ENCODE measurements at places on chromosomes 12 and 14.

DNA sequence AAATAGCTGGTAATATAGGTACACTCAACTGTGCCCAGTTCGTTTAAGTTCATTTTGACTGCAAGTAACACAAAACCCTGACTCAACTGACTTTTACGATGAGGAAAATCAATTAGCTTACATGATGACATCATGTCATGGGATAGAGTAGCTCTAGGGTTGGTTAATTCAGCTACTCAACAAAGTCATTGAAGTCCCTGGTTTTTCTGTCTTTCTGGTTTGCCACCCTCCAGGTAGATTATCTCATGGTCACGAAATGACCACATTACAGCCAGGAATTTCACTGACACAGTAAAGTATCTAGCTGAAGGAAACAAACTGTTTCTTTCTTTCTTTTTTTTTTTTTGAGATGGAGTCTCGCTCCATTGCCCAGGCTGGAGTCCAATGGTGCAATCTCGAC, 68.5 kb upstream of the FUT8 start:
- no peak for DNase-seq

DNA sequence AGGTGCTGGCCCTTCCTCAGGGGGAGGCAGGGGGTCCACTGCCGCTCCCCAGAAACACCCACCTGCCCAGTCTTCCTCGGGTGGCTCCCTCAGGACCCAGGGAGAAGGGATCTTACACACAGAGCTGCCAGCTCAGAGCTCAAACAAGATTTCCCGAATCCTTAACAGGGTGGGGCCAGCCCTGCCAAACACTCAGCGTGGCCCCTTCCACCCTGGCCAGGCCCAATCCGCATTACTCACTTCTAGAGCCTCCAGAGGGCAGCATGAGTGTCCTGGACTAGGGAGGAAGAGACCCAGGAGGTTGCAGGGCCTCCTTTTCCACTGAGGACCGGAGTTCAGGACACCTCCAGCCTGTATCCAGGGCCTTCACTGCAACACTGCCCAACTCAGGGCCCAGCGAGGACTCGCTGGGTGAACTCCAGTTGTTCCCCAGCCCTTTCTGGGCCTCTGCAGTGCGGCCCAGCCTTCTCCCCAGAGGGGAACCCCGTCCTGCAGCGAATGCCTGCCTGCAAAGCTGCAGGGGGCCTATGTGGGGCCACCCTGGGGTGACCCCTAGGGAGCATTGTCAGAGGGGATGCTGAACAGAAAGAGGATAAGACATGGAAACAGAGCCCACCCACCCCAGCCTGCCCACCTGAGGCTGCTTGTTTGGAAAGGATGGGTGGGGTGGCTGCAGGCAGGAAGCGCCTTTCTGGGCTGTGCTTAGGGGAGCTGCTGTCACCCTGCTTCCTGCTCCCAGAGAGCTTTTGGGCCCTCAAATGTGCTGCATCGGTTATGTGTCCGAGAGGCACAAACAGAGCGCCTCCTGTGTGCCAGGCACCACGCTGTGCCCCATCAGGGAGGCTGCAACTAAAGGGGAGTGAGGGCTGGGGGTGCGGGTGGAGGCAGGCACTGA, 43.8 kb downstream of the CCNK start:
- DNase-seq = peak; percentile 55

DNA sequence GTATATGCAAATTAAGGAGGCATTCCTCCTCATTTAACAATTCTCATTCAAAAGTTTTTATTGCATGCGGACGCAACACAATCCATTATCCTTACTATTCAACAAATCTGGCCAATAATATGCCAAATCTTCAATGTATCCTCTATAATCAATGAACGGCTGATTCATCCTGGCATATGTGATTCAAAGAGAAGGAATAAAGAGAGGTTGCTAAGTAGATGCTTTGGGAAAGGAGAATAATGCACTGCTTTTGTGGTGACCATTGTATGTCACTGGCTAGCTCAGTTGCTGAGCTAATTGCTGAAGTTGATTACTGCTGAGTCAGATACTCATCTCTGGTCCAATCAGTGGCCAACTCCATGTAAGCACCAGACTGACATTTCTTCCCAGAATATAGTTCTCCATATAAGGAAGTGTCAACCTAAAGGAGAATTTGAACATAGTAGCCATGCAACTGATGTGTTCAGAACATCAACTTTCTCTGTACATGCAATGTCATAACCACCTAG, 148.0 kb downstream of the PDZRN4 start:
- no peak for DNase-seq

DNA sequence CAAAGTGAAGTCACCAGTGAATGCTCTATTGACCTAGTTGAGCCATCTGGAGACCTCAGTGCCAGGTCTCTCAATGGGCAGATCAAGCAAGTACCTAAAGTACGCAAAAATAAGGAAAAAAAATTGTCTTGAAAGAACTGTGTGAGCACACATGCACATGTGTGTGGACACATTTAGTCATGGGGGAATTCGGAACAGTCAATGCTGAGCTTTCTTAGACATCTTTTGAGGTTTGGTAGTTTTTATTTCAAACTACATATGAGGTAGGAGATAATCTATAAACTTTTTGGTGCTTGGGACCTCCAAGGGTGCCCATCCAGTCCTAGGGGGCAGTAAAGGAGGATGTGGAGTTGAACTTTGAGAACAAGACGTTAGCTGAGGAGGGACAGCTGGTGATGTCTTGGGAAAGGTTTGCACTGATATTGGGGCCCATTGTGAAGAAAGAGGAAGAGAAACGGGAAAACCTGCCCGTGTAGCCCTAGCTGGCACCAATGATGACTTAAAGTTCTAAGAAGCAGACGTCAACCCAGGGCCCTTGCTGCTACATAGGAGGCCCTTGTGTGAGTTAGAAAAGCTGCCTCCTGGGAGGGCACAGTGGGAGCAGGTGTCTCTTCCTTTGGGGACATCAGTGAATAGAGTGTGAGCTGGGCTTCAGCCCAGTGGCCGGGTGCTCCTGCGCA, 124.4 kb downstream of the NT5DC3 start:
- DNase-seq = no peak

DNA sequence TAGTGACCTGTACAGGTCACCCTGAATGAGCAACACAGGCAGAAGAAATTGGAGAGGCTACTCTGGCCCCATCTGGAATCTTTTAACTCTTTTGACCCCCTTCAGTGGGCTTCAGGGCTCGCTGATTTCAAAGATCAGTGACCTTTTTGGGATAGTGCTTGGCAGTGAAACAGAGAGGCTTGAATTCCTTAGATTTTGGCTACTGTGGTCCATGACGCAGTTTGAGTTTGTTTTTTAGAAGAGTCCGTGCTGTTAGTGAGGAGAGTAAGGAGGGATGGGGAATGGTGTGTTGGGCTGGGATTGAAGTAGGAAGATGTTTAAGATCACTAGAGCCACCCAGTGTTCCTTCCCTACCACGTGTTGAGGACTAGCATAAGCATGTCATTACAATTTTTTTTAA, 16.5 kb downstream of the TMEM30B start:
- DNase-seq = no peak

GRCh38 chr14:97106166-97106565, 309.0 kb downstream of the VRK1 start:
- no peak for DNase-seq

- DNase-seq = no peak
Measured at GRCh38 chr12:27291862-27292261, 40.8 kb upstream of the BMAL2 start.

- DNase-seq = no peak
Measured at GRCh38 chr14:100193417-100194357, 34.2 kb upstream of the DEGS2 start.

Measured in right cardiac atrium (tissue), 5 donors.